NCI-H187 treated with DMSO at 0.1 percent for 48 hours (cell line): ENCODE measurements at places on chromosomes 6 and 20.

GRCh38 chr6:72626126-72626525, 4.3 kb downstream of the KCNQ5 start:
- no peak for DNase-seq

DNA sequence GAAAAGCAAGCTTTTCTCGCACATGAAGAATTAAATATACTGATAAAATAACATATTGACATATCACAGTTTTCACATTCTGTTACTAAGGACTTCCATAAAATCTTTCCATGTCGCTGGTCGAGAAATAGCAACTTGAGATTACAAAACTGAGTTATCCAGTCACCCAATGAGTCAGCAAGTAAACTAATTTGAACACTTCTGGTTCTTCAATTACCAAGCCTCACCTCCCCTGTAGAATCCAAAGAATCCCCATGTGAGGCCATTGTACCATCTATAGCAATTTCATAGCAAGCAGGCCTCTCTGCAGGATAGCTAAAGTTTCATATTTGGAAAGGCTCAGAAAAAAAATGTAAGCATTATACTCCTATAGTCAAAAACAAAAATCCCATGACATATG, 87.3 kb downstream of the PKHD1 start:
- no peak for DNase-seq

DNA sequence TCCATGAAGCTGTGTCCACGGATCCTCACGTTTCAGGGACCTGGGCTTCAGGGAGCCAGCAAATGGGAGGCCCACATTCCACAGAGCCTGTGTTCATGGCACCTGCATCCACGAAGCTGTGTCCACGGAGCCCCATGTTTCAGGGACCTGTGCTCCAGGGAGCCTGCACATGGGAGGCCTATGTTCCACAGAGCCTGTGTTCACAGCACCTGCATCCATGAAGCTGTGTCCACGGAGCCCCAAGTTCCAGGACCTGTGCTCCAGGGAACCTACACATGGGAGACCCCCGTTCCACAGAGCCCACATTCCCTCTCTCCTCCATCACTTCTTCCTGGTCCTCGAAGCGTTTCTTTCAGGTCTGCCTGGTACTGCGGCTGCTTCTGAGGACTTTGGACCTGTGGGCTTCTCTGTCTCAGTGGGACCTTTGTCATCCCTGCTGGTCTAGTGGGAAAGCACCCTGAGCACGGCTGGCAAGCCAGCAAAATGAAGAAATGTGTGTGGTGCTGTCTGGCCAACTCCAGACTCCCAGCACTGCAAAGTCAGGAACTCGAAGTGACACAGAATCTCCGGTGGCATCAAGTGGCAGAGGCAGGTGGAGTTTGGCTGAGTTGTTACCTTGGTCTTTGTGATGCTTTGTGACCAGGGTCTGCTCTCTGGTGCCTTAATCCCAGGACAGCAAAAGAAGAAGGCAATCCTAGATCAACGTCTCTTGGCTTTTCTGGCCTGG, 245.9 kb downstream of the DLL1 start:
- DNase-seq: no peak

DNA sequence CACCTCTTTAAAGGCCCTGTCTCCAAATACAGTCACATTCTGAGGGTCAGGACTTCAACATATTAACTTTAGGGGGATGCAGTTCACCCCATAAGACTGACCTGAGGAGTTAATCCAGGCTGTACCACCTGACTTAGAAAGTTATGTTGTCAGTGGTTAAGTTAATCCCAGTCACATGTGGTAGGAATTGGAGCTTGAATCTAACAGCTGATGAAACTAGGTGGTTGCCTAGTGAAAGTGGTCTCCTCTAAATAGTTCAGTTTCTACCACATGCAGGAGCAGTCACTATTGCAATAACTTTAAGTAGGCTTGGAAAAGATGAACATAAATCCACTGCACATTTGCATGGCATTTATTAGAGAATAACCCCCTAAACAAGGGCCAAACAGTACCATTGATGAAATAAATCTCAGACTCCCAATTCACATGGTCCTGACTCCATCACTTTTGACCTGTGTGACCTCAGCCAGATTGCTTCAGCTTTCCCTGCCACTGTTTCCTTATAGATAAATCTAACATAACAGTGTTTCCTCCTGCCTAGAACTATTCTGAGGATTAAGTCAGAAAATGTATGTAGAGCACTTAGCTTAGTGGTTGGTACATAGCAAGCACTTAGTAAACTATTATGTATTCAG, 20.1 kb downstream of the SAMD5 start:
- DNase-seq: no peak

GRCh38 chr6:33198159-33198852, 2.2 kb downstream of the RXRB start:
- no peak for DNase-seq

GRCh38 chr6:73893696-73894095, 197.7 kb downstream of the CD109 start:
- no peak for DNase-seq

DNA sequence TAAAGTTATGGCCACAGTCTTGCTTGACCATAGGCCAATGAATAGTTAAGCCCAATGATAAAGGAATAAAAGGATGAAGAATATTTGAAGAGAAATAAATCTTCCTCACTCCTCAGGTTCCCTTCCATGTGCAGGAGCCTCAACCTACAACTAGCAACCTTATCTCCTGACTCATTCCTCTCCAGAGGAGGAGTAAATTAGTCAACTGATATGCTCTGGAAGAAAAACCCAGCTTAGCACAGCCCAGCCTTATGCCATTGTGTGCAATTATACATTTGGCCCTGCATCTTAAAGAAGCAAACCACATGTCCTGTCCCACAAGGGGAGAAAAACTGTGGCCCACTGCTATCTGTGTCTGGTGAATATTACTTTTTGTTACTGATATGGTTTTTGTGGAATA, 82.1 kb downstream of the PHIP start:
- DNase-seq: no peak

DNA sequence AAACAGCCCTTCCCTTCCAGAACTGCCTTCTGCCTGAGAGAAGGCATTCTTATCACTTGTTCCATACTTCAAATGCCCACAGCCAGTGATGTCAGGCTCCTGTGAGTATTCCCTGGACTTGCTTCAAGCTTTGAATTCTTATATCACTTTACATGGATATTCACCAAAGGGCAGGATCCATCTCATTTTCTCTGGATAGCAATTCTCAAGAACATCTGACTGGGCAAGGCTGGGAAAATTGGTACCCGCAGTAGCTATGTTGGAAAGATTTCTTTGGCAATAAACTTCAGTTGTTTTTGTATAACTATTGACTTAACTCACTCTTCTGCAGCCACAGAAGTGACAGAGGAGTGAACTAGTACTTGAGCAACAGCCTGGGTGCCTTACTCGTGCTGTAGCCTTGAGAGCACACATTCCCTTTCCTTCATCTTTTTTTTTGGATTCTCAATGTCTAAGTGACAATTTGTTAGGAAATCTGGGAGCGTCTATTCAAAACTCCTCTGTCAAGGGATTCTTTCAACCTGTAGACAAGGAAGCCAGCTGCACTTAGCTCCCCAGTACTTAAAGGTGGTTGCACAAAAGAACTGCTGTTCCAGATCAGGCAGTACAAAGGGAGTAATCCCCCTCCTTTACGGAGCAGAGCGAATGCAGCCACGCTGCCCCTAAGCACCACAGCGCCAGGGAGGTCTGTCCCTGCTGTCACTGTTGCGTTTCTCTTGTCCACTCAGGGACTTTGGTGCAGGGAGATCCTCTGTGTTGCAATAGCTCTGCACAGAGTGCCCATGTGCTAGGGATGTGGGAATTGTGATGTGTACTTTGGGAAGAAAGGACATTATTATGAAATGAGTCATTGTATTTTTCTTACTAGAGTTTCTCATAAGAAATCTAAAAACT, 69.6 kb downstream of the JAG1 start:
- DNase-seq: no peak

DNA sequence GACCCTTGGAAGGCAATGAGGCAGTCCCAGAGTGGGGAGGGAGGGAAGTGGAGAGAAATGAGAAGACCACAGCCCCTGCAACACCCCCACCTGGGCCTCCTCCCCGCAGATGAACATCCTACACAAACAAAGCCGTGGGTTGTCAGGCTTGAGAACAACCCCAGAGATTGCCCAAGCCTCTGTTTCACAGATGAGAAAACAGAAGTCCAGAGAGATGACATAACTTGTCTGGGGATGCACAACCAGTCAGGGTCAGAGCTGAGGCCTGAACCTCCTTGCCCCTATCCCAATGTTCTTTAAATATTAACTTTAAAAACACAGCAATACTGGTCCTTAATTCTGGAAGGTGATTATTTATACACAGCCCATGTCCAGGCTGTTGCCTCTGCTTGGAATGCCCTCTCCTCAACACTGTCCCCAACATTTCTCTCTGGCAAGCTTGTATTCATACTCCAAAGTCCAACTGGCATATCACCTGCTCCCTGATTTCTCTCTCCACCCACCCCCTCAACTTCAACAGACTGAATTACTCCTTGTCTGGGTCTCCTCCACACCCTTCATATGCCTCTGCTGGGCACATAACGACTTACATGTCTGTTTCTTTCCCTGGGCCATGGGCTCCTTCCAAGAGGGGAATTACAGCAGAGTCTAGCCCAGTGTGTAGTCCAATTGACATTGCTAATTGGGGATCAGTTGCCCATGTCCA, 135.5 kb upstream of the LRFN2 start:
- DNase-seq: no peak

DNA sequence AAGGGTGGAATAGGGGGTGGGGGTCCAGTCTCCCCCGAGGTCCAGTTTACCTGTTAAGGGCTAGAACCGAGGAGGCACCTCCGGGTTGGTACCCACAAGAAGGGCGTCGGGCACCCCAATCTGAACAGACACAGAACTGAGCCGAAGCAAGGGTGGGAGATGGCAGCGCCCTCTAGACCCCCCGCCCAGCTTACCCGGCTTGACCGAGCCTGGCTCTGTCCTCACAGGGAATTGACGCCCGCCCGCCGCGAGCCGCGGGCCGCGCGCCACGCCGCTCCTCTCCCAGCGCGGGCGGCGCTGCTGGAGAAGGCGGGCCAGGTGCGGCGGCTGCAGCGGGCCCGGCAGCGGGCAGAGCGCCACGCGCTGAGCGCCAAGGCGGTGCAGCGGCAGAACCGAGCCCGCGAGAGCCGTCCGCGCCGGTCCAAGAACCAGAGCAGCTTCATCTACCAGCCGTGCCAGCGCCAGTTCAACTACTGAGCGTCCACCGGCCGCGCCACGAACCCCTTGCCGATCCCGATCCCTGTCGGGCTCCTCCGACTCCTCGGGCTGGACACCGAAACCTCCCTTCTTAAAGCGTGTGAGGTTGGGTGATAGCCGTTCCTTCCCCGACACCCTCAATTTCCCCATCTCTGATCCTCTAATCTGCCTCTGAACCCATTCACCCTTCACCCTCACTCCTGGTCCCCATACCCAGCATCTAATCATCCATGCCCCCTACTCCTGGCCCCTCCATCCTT, 5.9 kb downstream of the TP53INP2 start:
- peak; percentile 26 for DNase-seq

GRCh38 chr20:53602661-53603060, 9.0 kb upstream of the ZNF217 start:
- no peak for DNase-seq

GRCh38 chr6:40755046-40755681, 168.0 kb upstream of the LRFN2 start:
- DNase-seq: no peak

DNA sequence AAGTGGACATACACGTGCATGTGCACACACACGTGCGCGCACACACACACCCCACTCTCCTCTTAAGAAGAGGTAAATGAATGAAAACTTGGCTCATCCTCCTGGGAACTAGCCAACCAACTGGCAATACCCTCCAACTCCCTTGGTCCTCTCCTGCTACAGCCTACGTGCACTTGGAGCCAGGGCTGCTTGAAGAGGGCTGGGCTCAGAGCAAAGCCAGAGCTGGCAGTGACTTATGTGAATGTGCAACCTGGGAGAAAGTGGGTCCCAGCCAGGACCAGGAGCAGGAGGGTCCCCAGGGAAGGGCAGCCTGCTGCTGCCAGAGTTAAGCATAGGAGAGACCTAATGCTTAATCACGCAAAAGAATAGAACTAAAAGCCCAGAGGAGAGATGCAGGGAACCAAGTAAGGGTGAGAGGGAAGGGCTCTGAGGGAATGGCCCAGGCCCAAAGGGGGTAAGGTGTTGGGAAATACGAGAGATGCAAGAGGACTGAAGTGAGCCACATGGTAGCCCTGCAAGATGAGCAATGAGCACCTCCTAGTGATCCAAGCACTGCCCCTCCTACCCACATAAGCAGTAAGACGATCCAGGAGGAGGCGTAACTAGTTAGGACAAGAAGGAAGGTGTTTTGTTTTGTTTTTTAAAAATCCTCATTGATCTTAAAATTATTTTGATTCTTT, 24.7 kb downstream of the TRAF3IP2 start:
- DNase-seq: no peak

DNA sequence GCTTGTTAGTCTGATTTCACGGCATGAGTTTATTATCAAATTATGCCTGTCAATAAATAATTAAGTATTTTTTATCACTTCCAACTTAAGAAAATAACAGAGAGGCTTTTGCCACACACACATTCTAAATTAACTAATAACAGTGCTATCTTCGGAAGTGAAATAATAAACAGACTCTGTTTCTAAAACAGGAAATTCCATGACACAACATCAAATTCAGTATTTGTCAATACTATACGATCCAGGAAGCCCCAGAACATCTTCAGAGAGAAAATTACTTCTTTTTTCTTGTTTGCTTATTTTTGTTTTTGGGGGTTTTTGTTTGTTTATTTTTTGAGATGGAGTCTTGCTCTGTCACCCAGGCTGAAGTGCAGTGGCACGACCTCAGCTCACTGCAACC, 150.7 kb upstream of the PRDM1 start:
- DNase-seq: no peak

DNA sequence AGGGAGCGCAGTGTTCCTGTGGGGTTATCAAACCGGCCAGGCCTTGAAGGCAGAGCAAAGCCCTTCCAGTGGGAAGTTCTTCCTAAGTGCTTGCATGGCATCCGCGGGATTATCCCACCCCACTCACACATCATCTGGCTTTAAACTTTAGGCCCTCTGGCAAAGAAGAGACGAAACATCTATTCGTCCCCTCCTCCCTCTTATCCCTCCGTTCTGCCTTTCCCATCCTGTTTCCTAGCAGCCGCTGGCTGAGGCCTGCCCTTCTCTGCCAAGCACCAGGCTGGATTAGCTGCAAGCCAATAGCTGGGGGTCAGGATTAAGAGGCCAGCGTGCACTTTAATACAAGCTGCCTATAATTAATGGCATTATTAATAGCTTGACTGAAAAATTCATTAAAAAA, 621.0 kb downstream of the PKHD1 start:
- no peak for DNase-seq

- no peak for DNase-seq
Observed at GRCh38 chr6:101395345-101395744, 1.8 kb downstream of the GRIK2 start.

DNA sequence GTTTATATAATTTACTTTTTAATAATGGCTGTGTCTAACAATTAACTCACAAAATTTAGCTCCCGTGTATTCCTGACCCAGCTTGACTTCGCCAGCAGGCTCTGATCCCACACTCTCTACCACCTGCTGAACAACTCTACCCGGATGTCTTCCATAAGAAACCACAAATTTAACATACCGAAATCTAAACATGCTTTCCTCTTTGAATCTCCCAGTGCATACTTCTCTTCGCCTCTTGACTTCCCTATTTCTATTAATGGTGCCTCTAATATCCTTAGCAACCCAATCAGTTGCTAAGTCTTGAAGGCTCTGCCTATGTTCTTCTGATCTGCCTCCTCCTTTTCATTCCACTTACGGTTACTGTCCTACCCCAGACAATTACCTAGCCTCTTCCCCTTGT, 4.6 kb upstream of the MYB start:
- DNase-seq: no peak
